ENCODE measurements at places on chromosomes 13 and 19.

GRCh38 chr19:49189259-49189658 is 31.7 kb downstream of the TRPM4 start:
- DNase-seq, result no peak

DNA sequence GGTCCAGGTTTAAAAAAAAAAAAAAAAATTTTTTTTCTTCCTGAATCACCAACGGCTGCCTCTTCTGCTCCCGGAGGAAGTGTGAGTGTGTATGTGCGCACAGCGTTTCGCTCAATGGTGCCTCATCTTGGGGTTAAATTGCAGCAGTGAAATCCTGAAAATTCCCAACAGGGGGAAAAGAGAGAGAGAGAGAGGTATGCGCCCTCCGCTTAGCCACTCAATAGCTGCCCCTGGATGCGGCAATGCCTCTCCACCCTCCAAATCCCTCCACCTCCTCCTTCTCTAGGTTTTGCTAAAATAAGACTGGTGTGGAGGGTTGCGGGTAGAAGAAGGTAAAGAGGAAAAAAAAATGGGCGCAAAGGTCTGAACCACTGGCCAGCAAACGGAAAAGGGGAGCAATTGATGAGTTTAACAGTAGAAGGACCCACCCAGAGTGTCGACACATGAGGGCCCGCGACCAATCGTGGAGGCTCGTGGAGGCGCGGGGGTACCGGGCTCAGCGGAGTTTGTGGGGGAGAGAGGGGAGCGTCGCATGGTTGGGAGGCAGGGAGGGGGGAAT is 853 bp upstream of the CACNA1A start:
- no peak for DNase-seq

GRCh38 chr13:59743195-59743594 is 420.5 kb downstream of the DIAPH3 start:
- DNase-seq, result no peak

DNA sequence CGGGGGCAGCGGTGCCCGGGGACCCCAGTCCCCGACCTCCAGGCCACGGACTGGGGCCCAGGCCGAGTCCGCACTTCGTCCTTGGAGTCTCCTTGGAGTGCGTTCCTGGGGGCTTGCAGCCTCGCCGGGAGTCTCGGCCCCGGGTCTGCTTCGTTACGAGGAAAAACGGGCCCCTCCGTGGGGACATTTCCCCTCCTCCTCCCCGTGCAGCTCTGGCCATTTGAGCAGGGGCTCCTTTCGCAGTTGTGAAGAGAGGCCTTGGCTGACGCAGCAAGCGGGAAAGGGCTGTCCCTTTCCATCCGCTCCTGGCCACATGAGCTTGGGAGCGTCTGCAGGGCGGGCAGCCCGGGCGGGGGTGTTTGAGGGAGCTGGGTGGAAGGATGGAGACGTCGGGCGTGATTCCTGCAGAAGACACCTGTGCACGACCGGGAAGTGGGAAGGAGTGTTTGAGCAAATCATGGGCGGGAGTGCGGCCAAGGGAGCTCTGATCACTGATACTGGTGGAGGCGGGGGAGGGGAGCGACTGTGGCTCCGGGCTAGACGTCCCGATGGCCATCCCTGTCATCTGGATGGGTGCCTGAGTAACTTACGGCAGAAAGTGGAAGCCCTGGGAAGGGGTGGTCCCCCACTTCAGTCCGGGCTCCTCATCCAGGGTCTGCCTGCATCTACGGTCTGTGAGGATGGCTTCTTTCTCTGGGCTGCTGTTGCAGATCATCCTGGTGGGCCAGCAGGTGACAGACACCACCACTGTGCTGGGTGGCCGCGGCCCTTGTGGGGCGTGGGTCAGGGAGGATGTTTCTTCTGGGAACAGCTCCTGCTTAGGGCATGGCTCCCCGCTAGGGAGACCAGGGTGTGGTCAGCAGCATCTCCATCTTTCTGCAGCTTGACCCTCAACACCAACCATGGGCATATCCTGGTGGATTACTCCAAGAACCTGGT is 736 bp downstream of the GPI start:
- no peak for DNase-seq

GRCh38 chr19:1823539-1824251 is 11.6 kb upstream of the ATP8B3 start:
- no peak for DNase-seq

DNA sequence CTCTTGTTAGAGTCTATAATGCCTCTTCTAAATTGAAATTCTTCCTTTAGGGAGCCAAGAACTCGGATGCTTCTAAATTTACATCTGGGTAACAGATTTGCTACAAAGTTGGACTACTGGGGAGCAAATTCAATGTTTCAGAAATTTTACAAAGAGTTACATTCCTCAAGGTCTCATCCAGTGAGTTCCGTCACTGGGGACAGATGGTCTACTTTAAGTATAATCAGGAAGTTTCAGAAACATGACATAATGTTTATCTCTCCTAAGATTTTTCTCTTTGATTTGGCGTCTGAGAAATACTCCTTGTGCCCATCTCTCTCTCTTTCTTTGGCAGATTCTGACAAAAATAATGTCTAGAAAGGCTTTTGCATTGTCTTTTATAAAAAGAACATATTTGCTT is 81.5 kb upstream of the MBNL2 start:
- no peak for DNase-seq

GRCh38 chr13:28273919-28274318 is 135.6 kb downstream of the PAN3 start:
- no peak for DNase-seq

- DNase-seq, result no peak
Measured at GRCh38 chr13:81577601-81578195, 1236.8 kb upstream of the SPRY2 start.

GRCh38 chr19:16295057-16295456 is 29.6 kb upstream of the KLF2 start:
- DNase-seq, result no peak

GRCh38 chr19:47099576-47100050 is 14.0 kb downstream of the ZC3H4 start:
- no peak for DNase-seq

DNA sequence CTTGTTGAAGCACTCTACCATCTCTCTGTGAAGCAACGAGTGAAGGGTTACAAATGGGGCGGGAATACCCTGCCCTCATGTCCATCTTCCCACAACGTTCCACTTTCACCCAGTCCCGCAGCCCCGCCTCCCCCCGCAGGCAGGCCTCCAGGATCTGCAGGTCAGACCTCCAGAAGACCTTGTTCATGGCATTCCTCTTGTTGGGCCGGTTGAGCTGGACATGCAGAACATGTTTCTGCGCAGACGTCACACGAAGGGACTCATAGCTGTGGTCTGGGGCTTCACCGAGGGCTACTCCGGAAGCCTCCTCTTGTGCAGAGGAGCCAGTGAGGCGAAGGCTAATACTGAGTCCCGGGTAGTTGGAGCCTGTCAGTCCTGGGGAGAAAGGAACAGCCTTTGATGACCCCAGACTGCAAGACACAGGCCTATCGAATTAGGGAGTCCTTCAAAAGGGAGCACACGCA is 420 bp downstream of the ECH1 start:
- no peak for DNase-seq

GRCh38 chr13:32669030-32669646 is 82.9 kb downstream of the PDS5B start:
- DNase-seq, result peak; percentile 45

DNA sequence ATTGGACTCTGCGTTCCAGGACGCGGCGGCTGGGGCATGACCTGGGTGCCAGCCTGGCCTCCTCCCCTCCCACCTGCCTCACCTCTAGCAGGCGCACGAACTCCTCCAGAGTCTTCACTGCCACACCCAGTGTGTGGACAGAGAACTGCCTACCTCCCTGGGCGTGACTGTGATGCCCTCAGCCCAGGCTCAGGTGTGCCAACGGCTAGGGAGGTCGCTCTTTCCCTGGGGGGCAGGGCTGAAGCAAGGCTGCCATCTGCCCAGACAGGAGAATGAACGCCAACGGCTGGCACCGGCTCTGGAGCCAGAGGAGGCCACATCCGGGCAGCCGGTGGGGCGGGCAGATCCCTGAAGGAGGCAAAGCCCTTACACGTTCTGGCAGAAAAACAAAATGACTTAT is 11.3 kb downstream of the NANOS3 start:
- no peak for DNase-seq

- no peak for DNase-seq
Measured at GRCh38 chr13:42495751-42496150, 78.2 kb upstream of the TNFSF11 start.

DNA sequence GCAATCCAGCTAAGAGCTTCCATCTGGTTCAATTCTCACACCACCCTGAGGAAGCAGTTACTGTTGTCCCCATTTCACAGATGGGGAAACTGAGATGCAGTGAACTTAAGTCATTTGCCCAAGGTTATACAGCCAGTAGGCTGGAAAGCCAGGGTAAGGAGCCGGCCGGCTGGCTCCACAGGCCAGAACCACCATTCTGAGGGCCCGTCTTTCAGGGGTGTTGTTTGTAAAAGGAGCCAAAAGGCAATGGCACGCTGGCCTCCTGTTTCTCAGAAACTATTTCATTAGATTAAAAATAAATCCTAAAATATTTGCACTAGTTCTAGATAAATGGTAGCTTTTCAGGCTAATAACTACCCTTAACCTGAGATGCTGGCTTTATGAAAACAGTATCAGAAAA is 114.9 kb downstream of the CRYL1 start:
- DNase-seq, result no peak

DNA sequence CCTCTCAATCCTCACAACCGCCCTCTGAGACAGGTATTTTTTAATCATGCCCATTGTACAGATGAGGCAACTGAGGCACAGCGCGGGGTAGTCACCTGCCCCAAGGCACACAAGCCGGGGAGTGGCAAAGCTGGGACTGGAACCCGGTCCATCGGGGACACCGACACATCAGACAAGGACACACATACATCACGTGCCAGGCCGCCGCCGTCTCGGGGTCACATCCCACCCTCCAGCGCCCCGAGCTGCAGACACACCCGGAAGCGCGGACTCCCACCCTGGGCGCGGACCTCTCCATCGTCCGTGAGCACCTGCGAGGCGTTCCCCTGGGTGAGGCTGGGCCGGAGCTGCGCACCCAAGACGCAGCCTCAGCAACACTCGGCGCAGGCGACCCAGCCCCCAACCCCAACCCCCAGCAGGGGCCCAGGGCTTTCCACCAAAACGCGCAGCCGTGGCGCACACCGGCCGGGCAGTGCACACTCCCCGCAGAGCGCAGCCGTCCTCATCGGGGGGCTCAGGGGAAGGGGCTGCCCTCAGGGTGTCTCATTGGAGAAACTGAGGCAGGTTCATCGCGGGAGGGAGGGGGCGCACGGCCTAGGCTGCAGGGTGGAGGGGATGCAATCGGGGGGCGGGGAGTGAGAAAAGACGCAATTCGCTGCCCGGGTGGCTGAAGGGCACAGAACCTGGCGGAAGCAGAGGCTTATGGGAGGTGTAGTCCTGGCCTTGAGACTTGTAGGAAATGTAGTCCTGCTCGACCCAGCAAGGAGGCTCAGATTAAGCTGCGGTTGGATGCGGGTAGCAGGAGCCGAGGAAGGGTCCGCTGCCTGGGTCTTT is 1.9 kb upstream of the LMTK3 start:
- DNase-seq, result peak; percentile 77

DNA sequence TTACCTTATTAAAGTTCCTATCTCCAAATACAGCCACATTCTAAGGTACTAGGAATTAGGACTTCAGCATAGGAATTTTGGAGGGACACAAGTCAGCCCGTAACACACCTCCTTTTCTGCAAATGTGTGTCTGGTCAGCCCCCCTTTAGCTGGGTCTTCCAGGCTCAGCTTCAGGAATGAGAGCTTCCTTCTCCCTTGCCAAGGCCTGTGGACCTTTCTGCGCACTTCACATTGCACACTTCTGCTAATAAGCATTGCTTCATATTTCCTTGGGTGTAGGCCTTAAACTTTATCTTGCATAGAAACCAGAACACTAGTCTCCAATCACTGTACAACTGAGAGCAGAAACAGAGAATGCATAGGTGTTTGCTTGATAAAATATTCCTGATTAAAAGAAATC is 4.5 kb upstream of the STK24 start:
- no peak for DNase-seq

DNA sequence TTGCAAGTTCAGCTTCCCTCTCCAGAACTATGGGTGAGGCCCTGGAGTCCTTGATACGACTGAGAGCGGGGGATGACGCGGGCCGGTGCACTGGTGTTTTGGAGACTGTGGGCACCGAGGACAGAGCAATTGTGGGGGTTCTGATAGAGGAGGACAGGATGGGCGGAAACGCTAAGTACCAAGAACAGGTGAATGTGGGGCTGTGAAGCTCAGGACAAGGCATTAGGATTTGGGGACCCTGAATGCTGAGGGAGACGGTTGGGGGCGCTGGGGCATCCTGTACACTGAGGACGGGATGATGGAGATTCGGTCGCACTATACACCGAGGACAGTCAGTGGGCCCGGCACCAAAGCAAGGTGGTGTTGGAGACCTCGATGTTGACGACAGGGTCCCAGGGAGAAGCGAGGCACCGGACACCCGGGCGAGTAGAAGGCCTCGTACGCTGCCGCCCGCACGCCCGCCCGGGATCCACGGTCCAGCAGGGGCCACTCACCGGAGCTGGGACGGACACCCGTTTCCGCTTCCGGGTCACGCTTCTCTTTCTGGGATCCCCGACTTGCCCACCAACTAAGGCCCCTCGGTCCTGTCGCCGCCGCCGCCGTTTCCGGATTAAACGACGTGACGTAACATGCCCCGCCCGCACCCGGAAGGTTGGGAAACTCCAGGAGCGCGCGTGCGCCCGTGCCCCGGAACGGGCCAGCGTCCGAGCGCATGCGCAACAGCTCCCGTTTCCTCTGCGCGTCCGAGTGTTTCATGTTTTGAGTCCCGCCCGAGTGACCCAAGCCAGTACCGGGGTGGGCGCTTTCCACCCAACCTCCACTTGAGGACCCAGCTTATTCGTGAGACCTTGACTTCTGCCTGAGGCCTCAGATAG is at the start of gene CHMP2A:
Gene CHMP2A (minus strand): TSS at position 612 of the 875 bp plus-strand sequence. CDS start 893 bp downstream, outside the sequence.
- DNase-seq, result peak; percentile 96

DNA sequence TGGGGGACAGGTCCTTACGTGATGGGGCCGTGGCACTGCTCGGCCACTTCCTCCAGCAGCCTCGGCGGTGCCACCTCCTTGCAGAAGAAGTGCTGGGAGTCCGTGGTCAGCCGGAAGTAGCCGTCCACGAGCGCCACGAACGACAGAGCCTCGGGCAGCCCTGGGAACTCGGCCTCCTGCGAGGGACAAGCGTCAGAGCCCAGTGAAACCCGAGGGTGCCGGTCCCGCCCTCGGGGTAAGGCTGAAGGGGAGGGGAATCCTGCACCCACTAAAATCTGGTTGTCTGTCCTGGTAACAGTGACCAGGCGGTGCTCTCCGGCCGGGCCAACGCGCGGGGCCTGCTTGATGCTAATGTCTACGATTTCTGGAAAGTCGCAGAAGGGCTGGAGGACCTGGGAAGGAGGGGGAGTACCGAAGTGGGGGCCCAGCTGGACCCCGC is 6.4 kb downstream of the JAK3 start:
- DNase-seq, result no peak

- no peak for DNase-seq
Measured at GRCh38 chr19:12946092-12946721, 545 bp downstream of the RAD23A start.
